ENCODE measurements at places on chromosomes 3 and 15.

- no peak for DNase-seq
These were observed 171.9 kb downstream of the CACNA2D3 start for GRCh38 chr3:54294214-54294613.

- no peak for DNase-seq
These were observed 378 bp upstream of the FEM1B start for GRCh38 chr15:68277131-68277602.

GRCh38 chr3:161682715-161683114 lies 186.1 kb downstream of the OTOL1 start:
- DNase-seq = no peak

- no peak for DNase-seq
These were observed 12.0 kb downstream of the BSN start for GRCh38 chr3:49566312-49566711.

DNA sequence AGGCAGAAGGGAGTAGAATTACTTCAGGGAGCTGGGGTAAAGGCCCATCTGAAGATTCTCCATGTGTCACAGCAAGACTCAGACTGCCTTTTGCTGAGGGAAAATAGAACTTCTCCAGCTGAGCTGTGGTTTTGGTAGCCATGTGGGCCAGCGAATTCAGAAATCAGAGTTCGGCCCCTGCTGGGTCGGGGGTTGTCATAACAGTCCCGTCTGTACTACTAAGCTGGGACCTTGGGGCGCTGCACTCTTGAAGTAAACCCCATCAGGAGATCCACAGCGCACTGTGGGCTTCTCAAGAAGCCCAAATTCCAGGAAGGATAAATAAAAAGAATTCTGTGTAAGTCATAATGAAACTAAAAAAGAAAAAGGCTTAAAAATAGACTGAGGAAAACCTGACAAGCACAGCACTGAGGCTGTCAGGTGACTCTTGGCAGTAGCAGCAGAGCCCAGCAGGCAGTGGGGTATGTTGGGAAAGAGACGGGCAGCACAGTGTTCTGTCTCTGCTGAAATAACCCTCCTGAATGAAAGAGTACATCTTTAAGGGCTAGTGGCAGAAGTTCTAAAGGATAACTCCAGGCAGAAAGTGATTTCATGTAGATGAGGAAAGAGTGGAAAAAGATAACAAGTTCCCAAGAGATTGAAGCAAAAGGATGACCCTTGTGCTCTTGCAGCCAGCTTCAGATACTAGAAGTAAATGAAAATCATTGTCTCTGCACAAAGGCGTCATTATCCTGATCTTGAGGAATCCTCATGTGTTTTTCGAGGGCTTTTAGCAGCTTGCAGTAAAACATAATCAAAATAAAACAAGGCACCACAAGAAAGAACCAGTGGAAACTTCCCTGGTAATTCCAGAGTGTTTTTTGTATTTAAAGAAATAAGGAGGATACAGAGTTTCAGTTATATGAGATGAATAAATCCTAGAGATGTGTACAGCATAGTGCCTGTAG lies 74.5 kb downstream of the RAB7A start:
- DNase-seq = no peak

DNA sequence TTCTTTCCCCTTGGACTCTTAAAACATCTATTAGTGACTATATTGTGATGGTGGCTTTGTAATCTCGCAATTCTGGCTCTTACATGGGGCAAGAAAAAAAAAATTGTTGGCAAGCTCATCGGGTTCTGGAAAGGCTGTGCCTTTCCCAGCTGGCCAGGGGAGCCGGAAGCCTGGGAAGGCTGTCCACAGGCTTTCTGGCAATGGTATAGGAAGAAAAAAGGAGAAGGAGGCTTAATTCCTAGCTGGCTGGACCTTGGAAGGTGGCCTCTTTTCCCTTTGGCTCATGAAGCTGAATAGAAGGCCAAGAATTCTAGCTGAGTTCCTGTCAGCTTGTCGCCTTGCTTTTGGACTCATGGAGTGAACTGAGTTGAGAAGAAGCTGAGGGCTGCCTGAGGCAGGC lies 243.5 kb upstream of the SEMA6D start:
- DNase-seq = no peak

- DNase-seq = no peak
These were observed 4.0 kb downstream of the TNK2 start for GRCh38 chr3:195904368-195904767.

Measured in BJ (cell line).